ENCODE measurements at places on chromosomes 7 and 10.

- no peak for DNase-seq
These were observed 115.7 kb downstream of the TPK1 start for GRCh38 chr7:144720149-144720548.

GRCh38 chr7:75573477-75574019 is 81.4 kb downstream of the SPDYE5 start:
- DNase-seq = no peak

- no peak for DNase-seq
These were observed 135.4 kb upstream of the FZD1 start for GRCh38 chr7:91128683-91129348.

DNA sequence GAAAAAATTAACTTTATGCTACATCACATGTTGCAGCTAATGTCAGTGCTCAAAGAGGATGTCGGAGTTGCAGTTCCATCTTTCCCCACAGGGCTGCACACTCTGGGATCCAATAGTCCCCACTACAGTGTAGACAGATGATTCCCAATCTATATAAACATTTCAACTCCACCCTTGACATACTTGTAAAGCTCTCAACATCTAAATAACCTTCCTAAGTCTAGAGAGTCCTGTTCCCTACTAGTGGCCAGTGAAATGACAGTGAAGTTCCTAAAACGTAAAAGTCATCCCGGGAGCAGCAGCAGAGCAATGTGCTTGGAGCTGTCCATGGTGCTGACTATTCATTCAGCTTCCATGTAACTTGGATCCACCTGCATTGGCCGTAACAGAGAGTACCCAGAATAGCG is 145.1 kb downstream of the GRM8 start:
- no peak for DNase-seq

Measured in foreskin fibroblast (primary cell).